ENCODE measurements at places on chromosomes 12 and 14.

- no peak for DNase-seq
Measured at GRCh38 chr12:101667591-101667990, 29.8 kb upstream of the CHPT1 start.

DNA sequence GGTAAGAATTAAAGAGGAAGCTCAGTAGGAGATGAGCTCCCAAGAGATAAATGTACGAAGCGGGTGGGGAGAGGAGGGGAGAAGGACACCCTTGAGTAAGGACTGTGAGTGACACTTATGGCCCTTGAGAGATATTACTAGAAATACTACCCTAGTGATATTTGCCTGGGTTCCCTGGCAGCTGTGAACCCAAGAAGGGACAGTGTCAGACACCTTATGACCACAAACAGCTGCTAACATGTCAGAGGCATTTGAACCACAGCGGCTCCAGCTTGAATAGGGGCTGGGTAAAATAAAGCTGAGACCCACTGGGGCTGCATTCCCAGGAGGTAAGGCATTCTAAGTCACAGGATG lies 19.6 kb upstream of the SLC6A12 start:
- no peak for DNase-seq

- DNase-seq: no peak
Measured at GRCh38 chr14:97224016-97224415, 426.8 kb downstream of the VRK1 start.

- DNase-seq: no peak
Measured at GRCh38 chr12:53289891-53290290, 5.5 kb upstream of the PFDN5 start.

DNA sequence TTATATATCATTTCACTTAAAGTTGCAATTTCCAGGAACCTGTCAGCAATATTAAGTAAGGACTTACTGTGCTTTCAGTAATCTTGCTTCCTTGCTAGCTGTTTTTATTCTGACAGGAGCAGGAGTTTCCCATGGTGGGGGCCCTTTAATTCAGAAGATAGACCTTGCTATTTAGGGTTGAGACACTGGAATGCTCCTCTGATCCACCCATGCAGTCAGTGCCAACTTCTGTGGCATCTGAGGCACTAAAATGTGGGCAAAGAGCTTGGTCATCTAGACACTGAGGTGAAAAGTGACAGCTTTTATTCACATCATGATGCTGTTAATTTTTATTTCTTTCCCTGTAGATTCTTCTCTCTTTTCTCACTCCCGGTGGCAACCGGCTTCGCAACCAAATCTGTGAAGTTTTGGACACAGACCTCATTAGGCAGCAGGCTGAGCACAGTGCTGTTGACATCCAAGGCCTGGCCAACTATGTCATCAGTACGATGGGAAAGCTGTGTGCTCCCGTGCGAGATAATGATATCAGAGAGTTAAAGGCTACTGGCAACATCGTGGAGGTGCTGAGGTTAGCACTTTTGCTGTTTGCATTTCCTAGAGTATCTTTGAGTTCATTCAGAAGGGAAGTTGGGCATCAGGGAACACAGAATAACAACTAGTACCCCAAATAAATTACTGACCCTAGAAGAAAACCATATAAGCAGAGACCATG lies 18.8 kb downstream of the TCP11L2 start:
- DNase-seq: no peak

- DNase-seq: no peak
Measured at GRCh38 chr12:12610711-12611110, 965 bp upstream of the CREBL2 start.

GRCh38 chr12:8034802-8035201 lies 2.3 kb downstream of the FOXJ2 start:
- DNase-seq: no peak

- no peak for DNase-seq
Measured at GRCh38 chr14:37343307-37344094, 145.8 kb downstream of the MIPOL1 start.

DNA sequence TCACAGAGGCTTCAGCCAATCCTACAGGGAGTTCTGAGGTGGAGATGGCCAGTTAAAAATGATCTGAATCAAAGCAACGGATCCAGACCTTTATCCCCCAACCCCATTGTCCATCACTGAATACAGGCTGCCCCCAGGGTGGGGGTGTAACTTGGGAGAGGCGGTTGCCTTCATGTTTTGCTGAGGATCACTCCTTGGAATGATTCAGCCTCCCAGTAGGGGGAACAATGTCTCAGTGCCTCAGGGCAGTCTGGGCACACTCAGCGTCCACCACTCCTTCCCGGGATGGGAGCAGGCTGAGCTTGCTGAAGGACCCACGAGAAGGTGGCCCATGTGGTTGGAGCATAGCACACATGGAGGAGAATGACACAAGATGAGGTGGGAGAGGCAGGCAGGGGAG lies 60.2 kb downstream of the RFX4 start:
- DNase-seq: no peak

DNA sequence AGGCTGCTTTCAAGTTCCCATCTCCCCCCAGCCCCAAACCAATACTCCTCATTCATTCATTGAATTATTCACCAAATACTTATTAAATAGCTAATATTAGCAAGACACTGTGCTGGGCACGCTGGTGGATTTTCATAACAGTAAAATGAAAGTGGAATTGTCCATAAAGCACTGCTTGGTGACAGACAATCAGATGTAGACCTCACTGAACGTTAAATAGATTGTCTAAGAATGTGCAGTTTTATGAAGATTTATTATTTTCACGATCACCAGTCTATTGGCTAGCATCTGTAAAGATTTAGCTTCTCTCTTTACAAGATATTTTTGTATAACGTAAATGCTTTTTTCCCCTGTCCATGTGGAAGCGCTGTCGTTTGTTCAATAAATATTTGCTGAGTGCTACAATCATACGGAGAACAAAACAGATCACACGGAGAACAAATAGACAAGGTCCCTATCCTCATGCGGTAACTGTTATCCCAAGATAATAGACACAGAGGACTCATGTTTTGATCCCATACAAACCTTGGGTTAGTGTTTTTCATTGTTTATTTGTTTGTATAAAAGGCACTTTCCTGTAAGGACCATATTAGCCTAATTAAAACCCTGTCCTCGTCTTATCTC lies 397.6 kb downstream of the BCAT1 start:
- DNase-seq: no peak

DNA sequence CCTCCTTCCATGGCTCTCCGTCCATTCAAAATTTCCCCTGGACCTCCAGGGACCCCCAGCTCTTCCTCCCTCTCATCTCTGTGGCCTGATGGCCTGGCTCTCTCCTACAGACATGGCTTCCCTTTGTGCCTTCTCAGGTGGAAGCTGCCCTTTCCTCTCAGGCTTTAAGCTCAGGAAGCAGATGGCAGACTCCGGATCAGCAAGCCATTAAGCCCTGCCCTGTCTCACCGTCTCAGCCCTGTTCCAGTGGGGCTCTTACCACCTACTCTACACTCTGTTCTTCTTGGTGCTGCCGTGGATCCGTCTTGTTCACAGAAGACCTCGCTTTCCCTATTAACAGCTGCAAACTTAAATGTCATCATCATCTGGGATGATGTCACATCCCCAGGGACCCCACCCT lies 33.1 kb downstream of the NPC2 start:
- DNase-seq: no peak

GRCh38 chr12:104695453-104696148 lies 238.9 kb downstream of the CHST11 start:
- no peak for DNase-seq

GRCh38 chr12:93626160-93626559 lies 51.0 kb upstream of the CRADD start:
- no peak for DNase-seq

DNA sequence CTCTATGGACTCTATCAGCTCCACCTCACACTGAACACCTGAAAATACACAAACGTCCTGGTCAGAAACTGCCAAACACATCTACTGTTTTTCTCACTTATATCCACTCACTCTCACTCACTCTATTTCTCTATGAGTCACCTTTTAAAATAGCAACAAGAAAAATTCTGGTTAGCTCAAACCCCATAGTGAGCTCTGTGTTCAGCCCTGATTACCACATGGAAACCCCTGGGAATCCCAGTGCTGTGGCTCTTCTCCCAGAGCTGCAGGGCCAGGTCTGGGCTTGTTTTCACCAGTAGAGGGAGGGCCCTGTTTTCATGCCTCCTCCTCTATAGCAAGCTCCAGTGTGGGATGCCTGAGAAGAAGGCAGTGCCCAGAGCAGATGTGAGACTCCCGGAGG lies 1126.1 kb downstream of the TMEM121 start:
- DNase-seq: no peak

DNA sequence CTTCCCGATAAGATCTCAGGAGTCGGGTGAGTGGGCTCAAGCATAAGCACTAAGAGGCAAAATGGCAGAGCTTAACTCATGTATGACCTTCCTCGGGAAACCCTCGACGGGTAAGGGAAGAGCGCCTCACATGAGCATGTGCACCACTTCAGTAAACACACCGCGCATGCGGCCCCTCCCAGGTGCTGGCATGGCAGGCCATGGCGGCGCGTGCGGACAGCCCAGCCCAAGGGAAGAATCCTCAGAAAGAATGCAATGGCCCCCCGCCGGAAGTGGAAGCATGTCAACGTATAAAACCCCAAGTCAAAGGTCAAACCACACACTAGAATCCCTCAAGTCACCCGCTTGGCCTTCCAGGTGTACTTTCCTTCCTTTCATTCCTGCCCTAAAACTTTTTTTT lies 6.6 kb upstream of the TNFAIP2 start:
- no peak for DNase-seq

DNA sequence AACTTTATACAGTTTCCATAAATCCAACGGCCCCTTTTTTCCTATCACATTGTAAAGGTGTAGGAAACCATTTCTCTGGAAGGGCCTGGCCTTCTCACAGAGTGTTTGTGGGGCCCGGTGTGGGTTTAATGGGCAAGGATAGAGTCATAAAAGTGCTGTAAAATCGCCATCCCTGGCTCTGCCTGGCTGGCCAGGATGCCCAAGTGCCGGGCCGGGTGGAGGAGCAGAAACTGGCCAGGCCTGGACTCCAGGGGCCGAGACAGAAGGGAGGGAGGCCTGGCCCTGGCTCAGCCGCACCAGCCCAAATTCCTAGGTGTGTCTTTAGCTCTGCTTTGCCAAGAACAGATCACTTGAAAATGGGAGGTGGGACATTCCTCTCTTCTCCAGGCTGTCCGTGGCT lies 77.1 kb upstream of the DICER1 start:
- no peak for DNase-seq

- no peak for DNase-seq
Measured at GRCh38 chr14:79438696-79439342, 772.5 kb downstream of the DIO2 start.

- DNase-seq: peak; percentile 54
Measured at GRCh38 chr12:54431911-54432814, 13.1 kb upstream of the ITGA5 start.

GRCh38 chr12:21220266-21220665 lies 89.3 kb downstream of the SLCO1B1 start:
- no peak for DNase-seq

DNA sequence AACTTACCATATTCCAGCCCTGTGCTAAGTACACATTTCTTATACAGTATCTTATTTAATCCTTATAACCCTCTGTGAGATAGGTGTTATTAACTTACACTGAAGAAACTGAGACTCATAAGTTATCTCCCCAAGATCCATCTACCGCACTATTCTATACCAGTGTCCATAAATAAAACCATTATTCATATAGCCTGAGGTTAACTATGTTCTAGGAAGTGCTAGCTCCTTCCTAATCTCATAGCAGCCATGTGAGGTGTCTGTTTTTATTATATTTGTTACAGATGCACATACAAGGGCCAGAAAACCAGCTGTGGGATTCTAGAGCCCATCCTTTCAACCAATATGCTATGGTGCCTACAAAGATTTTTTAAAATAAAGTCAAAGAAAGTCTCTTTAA lies 100.3 kb upstream of the RAP1B start:
- no peak for DNase-seq

- no peak for DNase-seq
Measured at GRCh38 chr14:86363576-86363975, 833.6 kb downstream of the FLRT2 start.

DNA sequence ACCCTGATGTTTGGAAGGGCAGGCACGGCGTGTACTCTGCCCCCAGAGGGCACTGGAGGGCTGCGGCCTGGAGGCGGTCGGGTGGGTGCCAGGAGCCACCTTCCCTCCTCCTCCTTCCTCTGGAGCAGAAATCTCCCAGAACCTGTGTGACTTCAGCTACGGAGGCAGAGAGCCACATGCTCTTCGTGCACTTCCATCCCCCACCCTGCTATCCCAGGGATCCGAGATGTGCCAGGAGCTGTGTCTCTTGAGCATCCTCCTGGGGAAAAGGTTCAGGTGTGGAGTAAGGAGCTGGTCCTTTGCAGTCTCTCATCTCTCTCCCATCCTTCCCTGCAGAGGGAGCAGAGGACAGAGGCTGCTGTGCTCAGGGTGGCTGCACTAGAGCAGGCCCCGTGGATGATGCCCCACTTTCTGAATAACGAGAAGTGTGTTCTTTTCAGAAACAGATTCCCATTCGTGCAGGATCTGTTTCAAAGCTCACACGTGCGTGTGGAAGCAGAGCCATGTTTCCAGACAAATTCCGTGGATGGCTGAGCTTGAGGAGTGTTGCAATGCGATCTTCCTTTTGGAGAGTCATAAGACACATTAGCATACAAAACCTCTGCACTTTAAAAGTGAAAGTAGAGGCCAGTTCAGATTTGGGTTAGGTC lies 162.9 kb downstream of the ADGRD1 start:
- DNase-seq: no peak

DNA sequence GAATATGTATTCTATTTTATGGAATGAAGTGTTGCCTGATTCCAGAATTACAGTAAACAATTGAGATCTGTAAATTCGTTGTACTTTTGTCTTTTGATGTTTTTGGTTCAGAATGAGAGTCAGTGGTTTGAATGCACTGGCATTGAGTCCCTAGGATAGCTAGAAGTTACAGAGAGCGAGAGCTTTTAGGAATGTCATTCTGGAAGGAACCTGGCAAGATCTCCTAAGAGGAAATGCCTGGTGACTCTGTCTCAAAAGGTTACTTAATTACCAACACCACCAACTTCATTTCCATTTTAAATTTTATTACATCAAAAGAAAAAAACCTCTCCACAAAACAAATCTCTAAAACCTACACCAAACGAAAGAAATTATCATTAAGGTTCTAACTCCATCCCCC lies 6.0 kb upstream of the CEBPE start:
- DNase-seq: no peak

- no peak for DNase-seq
Measured at GRCh38 chr12:25241167-25242020, 9.3 kb downstream of the KRAS start.

DNA sequence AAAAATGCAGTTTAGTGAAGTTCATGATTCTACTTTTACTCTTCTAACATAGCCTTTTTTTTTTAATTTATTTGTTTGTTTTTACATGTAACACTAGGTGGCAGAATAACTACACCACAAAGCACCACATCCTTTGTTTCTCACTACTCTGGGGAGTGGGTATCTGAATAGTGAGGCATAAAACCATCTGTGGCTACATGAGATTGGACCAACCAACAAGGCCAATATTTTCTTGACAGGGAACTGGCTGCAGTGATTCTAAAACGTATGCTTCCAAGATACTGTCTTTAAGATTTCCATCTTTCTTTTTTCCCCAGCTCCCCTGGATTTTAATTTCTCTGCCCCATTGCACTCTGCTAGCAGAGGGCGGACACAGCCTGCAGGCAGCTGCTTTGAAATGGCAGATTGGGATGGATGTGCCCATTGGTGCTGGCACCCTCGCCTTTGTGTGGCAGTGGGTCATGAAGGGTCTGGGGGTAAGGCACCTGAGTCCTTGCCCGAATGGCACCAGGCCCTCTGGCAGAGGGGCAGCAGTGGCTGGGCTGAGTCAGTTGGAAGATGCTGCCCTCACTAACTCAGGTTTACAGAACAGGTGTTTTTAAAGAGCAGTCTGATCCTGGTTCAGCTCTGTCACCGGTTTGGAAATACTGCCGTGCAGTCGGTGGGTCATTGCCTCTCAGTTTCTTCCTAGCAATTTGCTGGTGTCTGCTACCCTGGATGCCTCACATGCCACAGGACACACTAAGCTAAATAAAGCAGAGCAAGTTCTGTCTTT lies 429.1 kb downstream of the RAD51B start:
- no peak for DNase-seq
